ENCODE measurements at places on chromosomes 4 and X.

DNA sequence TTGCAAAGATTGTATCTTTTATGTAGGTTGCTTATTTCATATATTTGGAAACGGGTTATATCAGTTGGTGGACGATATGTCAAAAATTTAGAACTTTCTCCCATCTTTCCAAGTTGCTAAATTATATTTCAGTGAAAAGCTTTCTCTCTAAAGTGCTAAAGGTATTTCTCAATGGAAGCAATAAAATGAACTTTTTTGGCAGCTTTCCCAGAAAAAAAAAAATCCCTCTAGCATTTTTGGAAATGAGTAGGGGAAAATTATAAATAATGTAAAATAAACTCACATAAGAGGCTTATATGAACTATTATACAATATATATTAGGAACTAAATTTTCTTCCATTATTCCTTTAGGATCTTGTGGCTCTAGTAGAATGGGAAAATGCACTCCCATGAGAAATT lies 152.2 kb downstream of the GRID2 start:
- no peak for DNase-seq

DNA sequence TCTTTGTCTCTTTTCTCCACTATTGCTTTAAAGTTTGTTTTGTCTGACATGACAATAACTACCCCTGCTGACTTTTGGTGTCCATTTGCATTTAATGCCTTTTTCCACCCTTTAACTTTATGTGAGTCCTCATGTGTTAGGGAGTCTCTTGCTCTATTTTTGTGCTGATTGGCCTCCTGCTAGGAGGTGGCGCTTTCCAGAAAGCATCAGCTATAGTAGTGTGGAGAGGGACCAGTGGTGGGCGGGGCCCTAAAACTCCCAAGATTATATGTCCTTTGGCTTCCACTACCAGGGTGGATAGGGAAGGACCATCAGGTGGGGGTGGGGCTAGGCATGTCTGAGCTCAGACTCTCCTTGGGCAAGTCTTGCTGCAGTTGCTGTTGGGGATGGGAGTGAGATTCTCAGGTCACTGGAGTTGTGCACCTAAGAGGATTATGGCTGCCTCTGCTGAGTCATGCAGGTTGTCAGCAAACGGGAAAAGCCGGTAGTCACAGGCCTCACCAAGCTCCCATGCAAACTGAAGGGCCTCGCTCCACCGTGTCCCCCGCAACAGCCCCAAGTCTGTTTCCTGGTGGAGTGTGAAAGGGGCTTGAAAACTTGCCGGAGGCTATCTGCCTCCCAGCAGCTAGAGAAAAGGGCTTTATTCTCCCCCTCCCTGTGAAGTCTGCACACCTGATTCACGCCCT lies 156.3 kb downstream of the CPEB2 start:
- DNase-seq: no peak

- DNase-seq: no peak
Observed at GRCh38 chrX:41561045-41561444, 113.9 kb downstream of the NYX start.

- no peak for DNase-seq
Observed at GRCh38 chr4:73803213-73803612, 33.3 kb upstream of the CXCL6 start.

DNA sequence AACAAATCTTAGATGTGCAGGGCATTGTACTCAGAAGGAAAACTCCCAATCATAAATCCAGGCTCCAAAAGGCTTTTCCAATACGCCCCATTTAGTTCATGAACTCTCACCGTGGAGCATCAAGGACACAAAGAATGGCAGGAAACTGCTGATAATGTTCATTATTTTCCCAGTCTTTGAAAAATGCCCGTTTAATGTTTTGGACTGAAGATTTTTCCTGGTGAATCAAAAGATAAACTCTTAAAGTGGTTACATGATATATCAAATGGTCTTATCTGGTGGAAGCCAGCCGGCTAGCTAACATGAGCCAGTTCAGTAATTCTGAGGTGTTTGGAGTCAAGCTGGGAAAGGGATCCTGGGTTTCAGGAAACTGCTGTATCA lies 62.1 kb upstream of the AP1S2 start:
- DNase-seq: no peak

DNA sequence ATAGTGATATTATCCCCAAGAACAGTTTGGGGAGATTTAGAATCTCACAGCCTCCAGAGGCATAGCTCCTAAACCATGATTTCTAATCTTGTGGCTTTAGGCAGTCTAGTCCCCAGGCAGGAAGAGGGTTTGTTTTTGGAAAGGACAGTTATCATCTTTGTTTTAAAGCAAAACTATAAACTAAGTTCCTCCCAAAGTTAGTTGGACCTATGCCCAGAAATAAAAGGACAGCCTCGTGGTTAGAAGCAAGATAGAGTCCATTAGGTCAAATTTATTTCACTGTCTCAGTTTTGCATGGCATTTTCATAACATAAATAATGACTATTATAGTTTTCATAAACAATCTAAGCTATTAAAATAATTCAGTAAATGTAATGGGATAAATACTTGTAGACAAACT lies 120.5 kb downstream of the MAGEC2 start:
- no peak for DNase-seq

DNA sequence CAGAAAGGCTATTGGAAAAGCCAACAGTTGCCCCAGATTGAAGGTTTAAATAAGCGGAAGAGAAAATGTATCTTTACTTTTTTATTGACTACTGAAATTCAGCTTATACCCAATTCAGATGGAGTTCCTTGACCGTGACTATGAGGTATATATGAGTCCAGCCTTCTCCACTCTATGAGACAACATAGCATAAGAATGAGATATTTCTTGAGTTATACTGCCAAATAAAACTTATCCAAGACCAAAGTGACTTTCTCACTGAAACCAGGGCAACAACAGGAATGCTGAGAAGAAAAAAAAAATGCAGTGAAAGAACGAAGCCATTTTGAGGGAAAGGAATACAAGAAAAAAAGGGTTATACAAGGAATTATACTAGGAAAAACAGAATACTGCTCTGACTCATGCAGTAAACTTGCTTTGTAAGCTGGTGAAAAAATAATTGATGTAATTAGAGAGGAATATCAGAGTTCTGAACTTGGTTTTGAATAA lies 16.3 kb upstream of the PDK3 start:
- DNase-seq: no peak

- DNase-seq: no peak
Observed at GRCh38 chr4:86942185-86942666, 7.4 kb downstream of the AFF1 start.

DNA sequence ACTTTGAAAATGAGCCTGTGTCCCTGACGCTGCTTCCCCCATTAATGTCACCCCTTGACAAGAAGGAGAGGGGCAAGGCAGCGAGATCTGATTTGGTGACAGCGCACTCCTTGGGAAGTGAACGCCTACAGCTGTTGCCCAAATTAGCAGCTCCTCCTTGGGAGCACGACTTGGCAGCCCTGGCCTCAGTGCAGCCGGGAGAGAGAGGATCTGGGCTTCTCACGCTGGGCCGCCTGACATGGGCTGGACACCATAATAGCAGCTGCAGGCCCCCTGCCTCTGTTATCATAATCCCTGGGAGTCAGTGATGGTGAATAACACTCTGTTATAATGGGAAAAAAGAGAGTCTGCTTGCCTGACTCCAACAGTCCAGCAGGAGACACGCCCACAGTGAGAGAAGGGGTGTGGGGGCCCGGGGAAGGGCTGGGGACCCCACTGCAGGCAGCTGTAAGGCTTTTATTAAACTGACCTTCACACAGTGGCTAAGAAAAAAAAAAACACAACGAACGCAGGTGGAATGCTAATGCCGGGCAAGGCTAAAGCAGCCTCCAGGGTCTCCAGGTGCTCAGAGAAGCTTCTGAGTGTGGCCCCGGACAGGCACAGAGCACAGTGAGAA lies 73.3 kb downstream of the PSAPL1 start:
- DNase-seq: no peak

- DNase-seq: no peak
Observed at GRCh38 chrX:143240658-143241057, 214.9 kb downstream of the SPANXN4 start.

GRCh38 chr4:182478475-182478874 lies 235.3 kb downstream of the TENM3 start:
- DNase-seq: no peak

GRCh38 chr4:182593864-182594263 lies 323.3 kb downstream of the DCTD start:
- DNase-seq: no peak

DNA sequence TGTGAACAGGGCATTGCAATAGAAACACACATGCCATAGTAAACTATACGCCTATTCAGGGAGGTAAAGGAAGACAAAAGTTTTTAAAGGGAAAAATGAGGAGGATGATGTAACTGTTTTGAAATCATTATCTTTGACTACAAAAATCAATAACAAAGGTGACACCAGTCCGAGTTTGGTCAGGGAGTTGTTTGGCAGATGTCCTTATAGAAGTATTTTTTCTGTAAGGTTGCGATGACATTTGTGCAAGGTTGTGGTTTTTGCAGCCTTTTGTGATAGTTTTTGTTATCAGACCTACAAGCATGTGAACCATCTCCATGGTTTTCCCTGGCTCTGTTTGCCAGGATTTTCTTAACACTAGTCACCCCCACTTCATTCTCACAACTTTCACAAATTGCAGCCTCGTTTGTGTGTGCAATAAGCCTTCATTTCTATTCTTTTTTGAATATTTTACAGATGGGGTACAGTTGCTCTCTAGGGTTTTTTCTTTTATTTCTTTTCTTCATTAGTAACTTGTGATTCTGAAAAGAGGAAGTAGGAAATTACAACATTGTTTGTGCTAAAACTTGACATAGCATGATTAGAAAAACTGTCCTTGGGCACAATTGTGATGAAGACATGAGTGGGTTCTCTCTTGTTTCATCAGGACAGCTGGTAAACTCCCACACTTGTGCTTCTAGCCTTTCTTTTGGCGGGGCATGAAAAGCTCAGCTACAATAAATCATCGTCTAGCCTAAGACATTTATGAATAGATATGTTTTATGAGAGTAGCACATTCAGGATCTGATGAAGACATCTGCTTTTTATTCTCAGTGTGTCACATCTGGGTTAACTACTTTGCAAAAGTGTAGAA lies 60.2 kb upstream of the PNPLA4 start:
- no peak for DNase-seq

DNA sequence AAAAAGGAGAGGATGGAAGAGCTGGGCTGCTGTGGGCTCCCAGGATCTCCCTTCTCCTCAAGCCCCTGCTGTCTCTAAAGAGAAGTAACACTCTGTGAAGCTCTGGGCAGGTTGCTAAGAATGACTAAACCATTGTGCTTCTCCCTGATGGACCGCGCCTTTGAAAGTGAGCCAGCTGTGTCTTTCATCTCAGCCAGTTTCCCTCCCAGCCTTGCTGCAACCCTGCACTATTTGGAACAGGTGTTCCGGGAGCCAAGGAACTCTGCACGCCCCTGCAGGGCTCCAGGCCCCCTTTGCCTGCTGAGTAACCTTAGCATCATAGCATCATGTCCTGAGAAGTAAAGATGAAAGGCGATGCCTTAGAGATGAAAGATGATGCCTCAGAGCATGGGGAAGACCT lies 39.7 kb downstream of the SMIM20 start:
- no peak for DNase-seq

- DNase-seq: no peak
Observed at GRCh38 chr4:57074744-57075143, 35.4 kb downstream of the IGFBP7 start.

GRCh38 chrX:66756717-66757116 lies 117.8 kb upstream of the EDA2R start:
- DNase-seq: no peak

- no peak for DNase-seq
Observed at GRCh38 chr4:164596927-164597326, 157.0 kb upstream of the SMIM31 start.

DNA sequence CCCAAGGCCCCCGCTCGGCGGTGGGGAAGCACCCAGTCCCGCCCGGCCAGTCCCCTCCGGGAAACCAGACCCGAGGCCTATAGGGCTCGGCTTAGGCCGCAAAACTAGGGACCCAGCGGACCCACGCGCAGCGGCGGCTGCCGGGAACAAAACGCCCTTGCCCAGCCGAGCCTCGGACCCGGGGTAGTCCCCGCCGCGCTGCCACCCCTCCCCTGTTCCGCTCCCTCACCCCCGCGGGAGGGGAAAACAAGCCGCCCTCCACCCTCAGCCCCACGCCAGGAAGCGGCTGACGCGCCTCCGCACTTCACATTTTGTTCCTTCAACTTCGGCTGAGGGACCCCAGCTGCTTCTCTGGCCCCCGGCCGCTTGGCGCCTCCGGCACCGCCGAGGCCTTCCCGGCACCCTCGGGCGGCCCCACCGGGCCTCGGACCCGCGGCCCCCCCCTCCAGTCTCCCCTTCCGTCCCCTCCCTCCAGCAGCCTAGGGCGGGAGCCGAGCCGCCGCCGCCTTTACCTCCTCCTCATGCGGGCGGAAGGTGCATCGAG lies 694 bp downstream of the PDS5A start:
- peak; percentile 21 for DNase-seq

DNA sequence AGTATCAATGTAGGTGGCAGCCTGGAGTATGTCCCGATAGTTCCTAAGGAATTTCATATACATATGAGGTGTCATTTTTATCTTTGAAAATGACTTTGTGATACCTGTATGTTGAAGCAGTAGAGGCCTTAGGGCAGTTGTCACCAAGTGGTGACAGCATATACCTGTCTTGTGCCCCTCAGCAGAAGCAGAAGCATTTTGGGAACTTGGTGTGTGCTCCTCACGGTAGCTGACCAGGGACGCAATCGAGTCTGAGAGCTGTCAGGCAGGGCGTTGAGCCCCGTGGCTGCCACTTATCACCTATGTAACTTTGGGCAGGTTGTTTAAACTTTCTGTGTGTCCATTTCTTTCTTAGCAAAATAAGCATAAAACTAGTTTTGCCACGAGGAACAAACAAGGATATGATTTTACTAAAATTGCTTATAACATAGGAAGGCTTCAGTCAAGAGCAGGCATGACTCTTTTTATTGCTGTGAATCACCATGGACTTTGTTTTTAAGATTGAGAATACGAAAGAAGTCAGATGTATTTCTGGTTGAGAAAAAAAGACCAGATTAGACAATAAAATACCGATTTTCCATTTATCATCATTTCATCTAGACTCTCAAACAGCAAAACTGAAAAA lies 161.5 kb downstream of the CPE start:
- DNase-seq: no peak

GRCh38 chrX:64439551-64439950 lies 44.3 kb upstream of the MTMR8 start:
- DNase-seq: no peak

- DNase-seq: no peak
Observed at GRCh38 chr4:153159016-153159415, 45.2 kb upstream of the TRIM2 start.

GRCh38 chr4:68245594-68245993 lies at the start of gene TMPRSS11B:
Gene TMPRSS11B (minus strand): TSS chr4:68245694. CDS start chr4:68245558, 136 bp downstream.
- no peak for DNase-seq

DNA sequence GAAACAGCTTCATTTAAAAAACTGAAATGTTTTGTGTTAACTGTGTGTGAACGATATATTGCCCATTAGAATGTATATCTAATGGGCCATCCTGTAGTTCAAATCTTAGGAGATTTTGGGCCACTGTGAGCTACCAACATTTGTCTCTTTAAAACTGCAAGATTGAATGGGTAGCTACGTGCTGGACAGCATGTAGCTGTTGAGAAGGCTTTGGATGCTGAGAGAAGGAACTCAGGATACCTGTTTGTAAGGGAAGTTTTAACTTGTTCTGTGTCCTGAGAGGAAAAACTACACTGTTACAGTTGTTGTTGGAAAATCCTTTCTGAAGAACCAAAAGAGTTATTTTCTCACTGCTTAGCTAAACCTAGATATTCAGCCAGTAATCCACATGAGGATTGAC lies 45.9 kb downstream of the PDLIM5 start:
- no peak for DNase-seq
